ENCODE measurements at places on chromosomes 13 and 19. TPM values are rescaled to one million over a fixed set of nuclear protein-coding genes. Genes with fewer than 3 reads are reported as not detected.

ADGRE1 gene
- not detected for total RNA-seq

ELL gene
- total RNA-seq, result 18.8 TPM

SERP2 gene
- 9.3 TPM for total RNA-seq

ATP11A gene
- 8.4 TPM for total RNA-seq

ZNF536 gene
- total RNA-seq, result not detected

ZSCAN1 gene
- total RNA-seq, result not detected

Measured in epithelial cell of alveolus of lung (primary cell).